Left ventricle myocardium inferior (tissue), 1 donor: ENCODE measurements at places on chromosomes 5 and 9.

DNA sequence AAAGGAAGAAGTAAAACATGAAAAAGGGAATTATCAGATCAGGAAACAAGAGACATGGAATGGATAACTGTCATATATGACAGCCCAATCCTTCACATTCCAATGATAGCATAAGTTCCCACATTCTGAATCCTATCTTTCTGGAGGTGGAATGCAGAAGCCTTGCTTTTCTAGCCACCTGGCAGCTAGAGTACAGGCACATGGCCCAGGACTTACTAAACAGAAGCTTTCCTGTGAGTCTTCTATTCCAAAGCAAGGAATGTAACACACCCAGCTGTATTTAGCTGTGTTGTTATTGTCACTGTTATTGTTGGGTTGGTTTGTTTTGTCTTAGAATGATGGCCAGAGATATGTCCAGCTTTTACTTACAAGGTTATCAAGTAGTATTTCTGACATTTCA lies 780.5 kb upstream of the ZNF608 start:
- H3K4me1 ChIP-seq = peaks cover 9% of the 10 kb centered on the region
- H3K36me3 ChIP-seq = no peaks in the 10 kb centered on the region
- H3K27ac ChIP-seq = no peak overlapping the region
- DNase-seq = peak; percentile 18
- H3K27me3 ChIP-seq = no peaks in the 10 kb centered on the region
- no peak overlapping the region for H3K4me3 ChIP-seq

DNA sequence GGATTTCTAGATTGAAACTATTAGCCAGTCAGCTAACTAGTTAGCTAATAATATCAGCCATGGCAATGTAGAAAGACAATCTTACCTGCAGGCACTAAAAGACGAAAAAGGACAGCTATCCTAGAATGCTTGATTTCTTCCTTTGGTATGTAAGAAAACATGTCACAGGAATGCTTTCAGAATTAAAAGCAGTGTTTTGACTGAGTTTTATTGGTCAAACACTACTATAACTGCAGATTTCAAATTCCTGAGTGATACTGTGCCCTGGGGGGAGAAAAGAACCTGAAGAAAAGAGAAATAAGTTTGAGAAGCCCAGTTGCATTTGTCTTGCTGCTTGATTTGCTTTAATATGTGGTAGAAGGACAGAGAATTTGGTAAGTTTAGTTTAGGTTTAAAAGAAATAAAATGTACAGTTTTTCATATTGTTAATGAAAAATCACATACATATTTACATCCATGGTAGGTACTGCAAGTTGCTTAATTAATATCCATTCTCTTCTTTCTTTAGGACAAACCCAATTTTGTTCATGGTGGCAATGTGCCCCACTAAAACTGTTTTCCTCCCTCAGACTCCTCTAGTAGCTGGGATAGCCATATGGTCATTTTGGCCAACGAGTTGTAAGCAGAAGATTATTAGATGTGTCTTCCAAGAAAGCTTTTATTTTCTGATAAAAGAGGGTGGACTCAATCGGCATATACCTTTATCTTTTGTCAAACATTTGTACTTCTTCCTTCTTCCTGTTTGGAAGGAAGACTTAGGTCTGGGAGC lies 4.3 kb upstream of the FAM169A start:
- H3K27me3 ChIP-seq = peaks cover 29% of the 10 kb centered on the region
- DNase-seq = no peak
- H3K4me1 ChIP-seq = peaks cover 12% of the 10 kb centered on the region
- no peaks in the 10 kb centered on the region for H3K36me3 ChIP-seq
- H3K4me3 ChIP-seq = no peak overlapping the region

GRCh38 chr9:117245175-117245829 lies 169.6 kb downstream of the ASTN2 start:
- H3K36me3 ChIP-seq = no peaks in the 10 kb centered on the region
- H3K4me3 ChIP-seq = no peak overlapping the region
- no peak overlapping the region for H3K27ac ChIP-seq

DNA sequence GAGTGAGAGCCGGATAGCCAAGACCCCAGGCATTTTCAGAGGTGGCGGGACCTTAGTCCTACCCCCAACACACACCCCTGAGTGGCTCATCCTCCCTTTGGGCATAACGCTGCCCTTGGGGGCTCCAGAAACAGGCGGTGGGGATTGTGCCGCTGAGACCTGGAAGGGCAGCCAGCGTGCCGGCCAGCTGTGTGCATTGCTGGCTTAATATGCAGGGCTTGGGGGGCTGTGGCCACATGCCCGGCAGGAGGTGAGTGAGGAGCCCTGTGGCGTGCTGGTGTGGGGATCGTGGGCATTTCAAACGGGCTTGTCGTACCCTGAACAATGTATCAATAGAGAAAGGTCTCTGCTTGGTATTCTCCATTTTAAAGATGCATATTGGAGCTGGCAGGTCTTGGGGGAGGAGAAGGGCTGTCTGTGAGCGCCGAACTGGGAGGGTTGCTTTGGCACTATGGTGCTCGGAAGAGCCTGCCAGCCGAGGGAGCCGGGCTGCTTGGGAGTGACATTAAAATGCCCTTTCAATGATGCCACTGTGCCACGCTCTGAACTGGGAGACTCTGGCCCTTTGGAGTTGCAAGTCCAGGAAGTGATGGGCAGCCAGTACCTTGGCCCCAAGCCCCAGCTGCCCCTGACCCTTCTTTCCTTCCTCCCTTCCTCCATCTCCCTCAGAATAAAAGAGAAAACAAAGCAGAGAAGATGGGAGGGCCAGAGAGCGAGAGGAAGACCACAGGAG lies 11.2 kb upstream of the OLFM1 start:
- no peak for DNase-seq
- H3K27me3 ChIP-seq = peaks cover 70% of the 10 kb centered on the region
- no peak overlapping the region for H3K27ac ChIP-seq
- peak overlapping the region; percentile 73 for H3K4me3 ChIP-seq
- no peaks in the 10 kb centered on the region for H3K36me3 ChIP-seq
- peaks cover 21% of the 10 kb centered on the region for H3K4me1 ChIP-seq

DNA sequence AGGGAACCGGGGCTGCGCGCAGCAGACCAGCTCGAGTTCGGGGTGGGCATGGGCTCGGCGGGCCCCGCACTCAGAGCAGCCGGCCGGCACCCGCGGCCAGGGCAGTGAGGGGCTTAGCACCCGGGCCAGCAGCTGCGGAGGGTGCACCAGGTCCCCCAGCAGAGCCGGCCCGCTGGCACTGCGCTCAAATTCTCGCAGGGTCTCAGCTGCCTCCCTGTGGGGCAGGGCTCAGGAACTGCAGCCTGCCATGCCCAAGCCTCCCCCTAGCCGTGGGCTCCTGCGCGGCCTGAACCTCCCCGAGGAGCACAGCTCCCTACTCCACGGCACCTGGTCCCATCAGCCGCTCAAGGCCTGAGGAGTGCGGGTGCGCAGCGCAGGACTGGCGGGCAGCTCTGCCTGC lies 172.9 kb upstream of the SLC30A5 start:
- DNase-seq = no peak
- H3K4me3 ChIP-seq = no peak overlapping the region
- no peaks in the 10 kb centered on the region for H3K36me3 ChIP-seq

GRCh38 chr9:137221506-137222111 lies 431 bp downstream of the RNF208 start:
- H3K36me3 ChIP-seq = peaks cover under 1% of the 10 kb centered on the region
- H3K27ac ChIP-seq = peak overlapping the region; percentile 84
- DNase-seq = no peak
- no peaks in the 10 kb centered on the region for H3K27me3 ChIP-seq
